ENCODE measurements at places on chromosomes 2 and 18.

DNA sequence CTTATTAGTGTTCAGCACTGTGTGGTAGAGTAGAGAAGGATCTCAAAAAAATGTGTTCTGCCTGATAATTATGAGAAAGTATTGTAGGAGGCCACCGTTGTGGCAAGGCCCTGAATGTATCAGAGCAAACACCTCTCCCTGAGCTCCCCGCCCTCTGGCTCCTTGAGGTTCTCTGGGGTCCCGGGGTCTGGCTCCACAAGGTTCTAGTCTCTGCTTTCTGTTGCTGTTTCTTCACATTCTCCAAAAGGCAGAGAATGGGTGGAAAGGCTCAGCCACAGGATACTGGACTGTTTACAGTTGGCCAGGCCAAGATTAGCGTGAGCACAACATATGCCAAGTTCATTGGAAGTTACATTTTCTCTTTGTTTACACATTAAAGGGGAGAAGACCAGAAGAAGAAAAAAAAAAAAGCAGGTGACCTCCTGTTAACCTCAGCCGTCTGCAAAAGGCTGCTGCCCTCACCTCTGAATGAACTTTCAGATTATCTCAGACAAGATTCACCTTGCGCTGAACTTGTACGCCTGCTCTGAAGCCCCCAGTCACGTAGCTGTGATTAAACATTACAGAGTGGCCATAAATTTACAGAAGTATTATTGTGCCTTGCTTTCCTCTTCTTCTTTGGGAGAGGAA, 56.6 kb upstream of the CYP26B1 start:
- DNase-seq = no peak

GRCh38 chr18:46260016-46260878, 156.1 kb downstream of the HAUS1 start:
- DNase-seq = peak; percentile 59

DNA sequence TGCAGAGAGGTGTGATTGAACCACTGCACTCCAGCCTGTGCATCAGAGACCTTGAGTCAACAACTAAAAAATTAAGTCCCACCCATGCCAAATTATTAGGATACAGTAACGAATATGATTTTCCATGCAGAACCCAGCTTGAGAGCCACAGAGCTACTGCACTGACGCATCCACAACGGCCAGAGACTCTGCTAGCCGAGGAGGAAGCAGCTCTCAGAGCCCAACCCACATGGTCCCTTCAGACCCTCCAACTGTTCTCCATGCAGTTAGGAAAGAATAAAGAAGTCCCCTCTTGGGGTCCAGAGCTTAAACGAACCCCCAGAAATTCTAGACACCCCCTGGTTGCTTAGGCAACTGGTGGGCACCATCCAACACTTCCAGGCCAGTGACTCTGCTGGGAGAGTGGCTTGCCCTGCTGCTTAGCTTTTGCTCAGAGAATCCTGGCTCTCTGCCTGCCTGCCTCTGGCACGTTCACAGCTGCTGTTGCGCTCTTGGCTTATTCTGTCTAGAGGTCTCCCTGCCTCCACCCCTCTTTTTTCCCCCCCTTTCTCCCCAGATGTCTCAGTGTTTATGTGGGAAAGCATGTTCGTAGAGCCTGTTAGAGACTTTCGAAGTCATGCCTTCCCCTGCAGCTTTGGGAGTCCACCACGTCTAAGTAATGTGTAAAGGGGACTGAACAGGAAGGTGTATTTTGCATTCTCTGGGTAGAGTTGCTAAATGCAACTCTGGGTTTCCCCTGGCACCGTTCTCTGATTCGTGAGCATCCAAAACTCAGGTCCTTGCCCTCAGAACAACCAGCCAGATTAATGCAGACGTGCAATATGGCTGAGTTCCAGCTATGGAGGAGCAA, 26.0 kb upstream of the SP3 start:
- DNase-seq = no peak

DNA sequence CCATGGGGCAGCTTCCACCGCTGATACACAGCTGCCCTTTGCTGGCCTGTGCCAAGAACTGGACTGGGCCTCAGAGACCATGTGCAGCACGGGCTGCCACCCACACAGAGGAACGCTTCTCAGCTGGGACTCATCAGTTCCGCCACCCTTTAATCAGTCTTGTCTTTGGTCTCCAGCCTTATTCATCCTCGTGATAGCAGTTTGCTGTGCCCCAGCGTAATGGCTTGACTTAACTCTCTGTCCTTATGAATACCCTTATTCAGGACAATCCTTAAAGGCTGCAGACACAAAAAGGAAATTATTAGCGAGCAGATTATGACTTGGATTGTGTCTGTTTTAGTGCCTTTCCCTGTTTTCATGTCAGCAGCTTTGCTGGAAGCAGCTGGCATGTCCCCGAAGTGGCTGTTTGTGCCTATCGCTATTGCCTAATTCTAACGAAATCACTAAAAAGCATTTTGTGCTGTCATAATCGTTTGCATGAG, 108.9 kb upstream of the DAPL1 start:
- no peak for DNase-seq

- no peak for DNase-seq
Measured at GRCh38 chr2:241237949-241238371, 49.5 kb downstream of the ANO7 start.

GRCh38 chr2:74149247-74149525, 1.5 kb upstream of the BOLA3 start:
- no peak for DNase-seq

DNA sequence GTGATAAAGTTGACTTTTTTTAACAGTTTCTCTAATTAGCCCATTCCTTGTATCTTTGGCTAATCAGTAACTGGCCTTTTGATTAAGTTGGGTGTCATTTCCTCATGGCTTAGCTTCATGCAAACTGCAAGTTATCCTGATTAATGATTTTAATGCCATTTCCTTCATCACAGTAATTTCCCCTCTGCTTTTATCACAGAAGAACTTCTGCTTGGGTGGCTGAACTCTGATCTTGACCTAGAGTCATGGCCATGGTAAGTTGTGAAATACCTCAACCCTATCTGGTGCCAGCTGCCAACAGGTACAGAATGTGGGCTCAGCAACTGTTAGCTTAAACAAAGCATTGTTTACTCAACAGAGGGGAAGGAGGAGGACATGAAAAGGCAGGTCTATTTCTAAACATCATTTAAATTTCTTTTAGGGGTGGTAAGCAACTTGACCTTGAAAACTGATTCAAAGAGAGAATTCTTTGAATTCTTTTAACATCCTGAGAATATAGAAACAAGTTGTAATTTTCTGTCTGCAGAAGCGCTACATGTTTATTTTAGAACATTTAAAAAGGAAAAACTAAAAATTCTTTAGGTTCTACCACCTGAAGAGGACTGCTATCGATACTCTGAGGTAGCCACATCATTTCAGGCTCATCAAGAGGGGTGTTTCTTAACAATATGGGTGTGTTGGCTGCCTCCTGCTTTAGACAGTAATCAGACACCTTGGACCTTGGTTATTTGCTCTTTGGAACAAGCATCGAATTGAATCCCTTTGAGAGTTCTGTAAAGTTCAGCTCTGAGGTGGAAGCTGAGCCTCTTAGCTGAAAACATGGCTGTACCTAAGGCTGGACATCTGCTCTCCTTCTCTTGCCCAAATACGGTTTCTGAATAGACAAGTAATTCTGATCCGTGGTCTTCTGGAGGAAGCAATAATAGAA, 39.7 kb downstream of the ANXA4 start:
- no peak for DNase-seq

DNA sequence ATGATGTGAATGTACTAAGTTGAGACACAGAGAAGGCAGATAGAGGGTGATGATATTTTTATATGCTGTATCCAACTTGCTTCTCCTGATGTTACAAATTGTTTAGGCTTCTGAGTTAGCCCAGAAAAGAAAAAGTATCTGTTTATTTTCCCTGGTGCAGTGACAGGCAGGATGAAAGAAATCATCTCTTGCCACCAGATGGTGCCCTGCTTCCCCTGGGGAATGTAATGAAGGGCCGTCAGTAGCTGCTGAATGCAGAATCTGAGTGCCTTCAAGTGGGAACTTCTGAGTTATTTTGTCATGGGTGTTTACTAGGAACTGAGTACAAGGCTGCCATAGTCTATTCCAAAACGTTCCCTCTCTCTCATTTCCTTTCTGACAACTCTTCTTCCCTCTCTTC, 525.6 kb downstream of the MBD2 start:
- peak; percentile 11 for DNase-seq

DNA sequence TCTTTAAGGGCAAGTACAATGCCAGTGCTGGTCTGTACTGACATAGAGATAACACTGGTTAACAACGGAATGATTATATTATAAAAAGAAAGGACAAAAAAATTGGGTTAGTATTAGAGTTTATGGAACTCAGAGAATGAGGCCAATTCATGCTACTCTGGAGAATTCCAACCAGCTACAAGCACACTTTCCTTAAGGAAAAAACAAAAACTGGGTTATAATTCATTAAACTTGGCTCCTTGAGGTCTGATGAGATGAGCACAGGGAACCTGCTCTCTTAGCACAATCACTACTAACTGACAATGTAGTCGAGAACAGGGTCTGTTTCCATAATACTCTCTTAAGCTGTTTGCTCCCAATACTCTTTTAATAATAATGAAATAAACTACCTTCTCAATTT, 165.3 kb downstream of the NRXN1 start:
- no peak for DNase-seq

DNA sequence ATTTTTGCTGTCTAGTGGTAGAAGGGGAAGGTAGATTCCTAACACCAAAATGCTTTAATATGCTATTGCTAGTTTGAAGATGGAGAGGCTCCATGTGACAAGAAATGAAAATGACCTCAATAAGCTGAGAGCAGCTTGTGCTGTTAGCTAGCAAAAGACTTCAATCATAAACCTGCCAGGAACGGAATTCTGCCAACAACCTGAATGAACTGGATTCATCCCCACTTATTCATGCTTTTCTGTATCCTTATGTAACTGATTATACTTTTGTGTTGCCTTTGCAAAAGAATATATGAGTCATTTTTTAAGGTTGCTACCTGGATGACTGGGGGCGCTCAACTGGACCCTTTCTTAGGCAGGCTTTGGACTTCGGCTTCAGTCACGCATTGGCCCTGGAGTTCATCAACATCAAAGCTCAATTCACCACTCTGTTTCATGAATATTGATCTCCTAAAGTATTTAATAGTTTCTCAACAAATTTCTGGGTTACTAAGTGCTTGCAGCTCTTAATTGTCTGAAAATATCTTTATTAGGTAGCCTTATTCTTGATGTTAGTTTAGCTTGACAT, 97.5 kb upstream of the KCNJ3 start:
- no peak for DNase-seq

- DNase-seq = no peak
Measured at GRCh38 chr2:176187899-176188773, at the start of gene HOXD1. Gene HOXD1, plus strand, starts transcription at chr2:176188668. Its CDS starts 134 bp downstream, at chr2:176188802.

DNA sequence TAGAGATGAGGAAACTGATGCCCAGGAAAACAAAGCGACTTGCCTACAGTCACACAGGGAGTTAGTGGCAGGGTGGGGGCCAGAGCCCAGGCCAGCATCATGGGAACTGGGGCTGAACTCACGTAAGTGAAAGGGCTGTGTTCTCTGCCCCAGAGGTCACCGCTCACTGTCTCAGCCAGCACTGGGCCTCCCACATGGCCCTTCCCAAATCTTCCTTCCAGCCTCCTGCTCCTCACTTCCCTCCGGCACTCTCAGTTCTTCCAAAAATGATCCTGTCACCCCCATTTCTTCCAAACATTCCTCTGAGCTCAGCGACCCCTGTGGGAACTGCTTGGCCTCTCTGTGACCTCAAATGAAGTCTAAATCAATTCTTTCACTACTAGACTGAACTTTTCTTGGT, 90.5 kb upstream of the TMEM247 start:
- no peak for DNase-seq

GRCh38 chr18:25701821-25702220, 349.9 kb upstream of the ZNF521 start:
- DNase-seq = no peak

GRCh38 chr2:28747714-28748113, 3.9 kb upstream of the PPP1CB start:
- no peak for DNase-seq

DNA sequence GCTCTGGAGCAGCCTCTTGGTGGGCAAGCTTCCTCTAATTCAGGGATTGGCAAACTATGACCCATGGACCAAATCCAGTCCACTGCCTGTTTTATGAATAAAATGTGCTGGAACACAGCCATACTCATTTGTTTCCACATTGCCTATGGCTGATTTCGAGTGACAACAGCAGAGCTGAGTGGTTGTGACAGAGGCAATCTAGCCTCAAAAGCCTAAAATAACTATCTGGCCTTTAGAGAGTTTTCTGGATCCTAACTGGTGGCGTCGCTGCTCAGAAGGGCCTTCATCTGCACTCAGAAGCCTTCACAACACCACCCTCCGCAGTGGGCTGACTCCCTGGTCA, 147.1 kb downstream of the CCBE1 start:
- DNase-seq = no peak

DNA sequence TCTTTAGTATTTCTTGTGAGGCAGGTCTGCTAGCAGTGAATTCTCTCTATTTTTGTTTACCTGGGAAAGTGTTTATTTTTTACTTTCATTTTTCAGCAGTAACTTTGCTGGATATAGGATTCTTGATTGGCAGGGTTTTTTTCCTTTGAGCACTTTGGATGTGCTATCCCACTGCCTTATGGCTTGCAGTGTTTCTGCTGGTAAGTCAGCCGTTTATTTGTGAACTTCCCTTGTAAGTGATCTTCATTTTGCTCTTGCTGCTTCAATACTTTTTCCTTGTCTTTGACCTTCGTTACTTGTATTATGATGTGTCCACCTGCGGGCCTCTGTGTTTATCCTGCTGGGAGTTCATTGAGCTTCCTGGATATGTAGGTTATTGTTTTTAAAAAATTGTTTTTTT, 54.7 kb downstream of the SLC66A2 start:
- peak; percentile 0 for DNase-seq

DNA sequence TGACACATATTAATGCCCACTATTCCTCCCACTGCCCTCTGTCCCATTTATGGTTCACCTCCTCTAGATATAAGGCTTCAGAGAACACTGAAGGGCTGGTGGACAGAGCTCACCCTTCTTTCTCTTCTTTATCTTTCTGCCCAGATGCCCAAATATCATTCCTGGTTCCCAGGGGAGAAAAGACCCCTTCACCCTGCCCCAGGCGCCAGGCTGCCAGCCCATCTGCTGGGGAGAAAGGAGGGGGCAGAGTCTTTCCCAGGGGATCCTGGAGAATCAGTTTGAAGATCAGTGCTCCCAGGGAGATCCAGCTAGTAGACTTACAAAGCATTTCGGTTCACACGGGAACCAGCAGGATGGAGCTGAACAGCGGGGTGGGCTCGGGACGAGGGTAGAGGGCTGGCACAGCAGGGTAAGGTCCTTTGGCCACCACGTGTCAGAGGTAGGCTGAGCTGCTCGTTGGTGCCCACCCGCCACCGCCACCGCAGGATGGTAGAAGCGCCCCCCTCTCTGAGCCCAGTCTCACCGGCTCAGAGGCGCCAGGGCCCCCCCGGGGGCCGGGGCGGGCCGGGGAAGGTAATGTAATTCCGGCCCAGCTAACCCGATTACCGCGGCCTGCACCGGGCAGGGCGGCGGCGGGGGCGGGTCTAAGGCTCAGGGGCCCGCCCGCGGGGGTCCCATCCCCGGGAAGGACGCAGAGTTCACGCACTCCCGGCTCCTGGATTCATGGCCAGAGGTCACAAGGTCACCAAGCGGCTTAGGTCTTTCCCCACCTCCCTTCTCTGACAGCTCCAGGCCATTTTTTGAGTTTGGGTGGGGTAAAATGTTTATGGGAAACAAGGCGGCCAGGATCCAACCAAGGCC, 1.3 kb upstream of the TLX2 start:
- no peak for DNase-seq

GRCh38 chr2:43212216-43212835, 14.1 kb downstream of the ZFP36L2 start:
- no peak for DNase-seq

GRCh38 chr2:154637456-154637855, 61.0 kb upstream of the KCNJ3 start:
- no peak for DNase-seq
